ENCODE measurements at places on chromosomes 12 and 14.

GRCh38 chr14:22797017-22797917 is 18.0 kb downstream of the SLC7A7 start:
- no peak for DNase-seq

GRCh38 chr14:53217316-53217994 is 64.3 kb upstream of the DDHD1 start:
- DNase-seq: peak; percentile 97

DNA sequence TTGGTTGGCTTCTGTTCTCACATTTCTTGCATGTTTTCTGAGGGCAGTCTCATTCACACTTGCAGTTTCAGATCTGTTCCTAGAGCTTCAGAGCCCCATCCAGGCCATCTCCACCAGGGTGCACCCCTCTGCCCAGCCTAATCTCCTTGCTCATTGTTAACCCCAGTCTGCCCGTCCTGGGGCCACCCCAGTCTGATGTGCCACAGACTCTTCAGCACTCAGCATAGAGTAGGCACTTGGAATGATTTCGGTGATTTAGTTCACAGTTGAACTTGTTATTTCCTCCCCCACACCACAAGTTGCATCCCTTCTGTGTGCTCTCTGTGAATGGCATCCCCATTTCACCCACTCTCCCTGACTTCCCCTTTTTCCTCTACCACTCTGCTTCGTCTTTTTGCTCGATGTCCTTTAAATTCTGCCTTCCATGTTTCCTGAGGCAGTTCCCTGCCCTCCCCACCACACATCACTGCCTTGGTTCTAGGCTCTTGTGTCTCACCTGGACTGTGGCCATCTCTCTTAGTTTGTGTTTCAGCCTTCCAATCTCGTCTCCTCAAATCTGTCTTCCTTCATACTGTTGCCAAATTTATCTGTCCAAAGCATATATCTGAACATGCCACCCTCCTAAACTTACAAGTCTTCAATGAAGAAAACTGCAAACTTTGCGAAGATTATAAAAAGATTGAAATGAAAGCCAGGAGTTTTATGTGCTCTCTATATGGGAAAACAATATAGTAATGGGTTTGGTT is 41.5 kb downstream of the ANO6 start:
- no peak for DNase-seq

- DNase-seq: no peak
These were observed 148.8 kb upstream of the E2F7 start for GRCh38 chr12:77214136-77214535.

DNA sequence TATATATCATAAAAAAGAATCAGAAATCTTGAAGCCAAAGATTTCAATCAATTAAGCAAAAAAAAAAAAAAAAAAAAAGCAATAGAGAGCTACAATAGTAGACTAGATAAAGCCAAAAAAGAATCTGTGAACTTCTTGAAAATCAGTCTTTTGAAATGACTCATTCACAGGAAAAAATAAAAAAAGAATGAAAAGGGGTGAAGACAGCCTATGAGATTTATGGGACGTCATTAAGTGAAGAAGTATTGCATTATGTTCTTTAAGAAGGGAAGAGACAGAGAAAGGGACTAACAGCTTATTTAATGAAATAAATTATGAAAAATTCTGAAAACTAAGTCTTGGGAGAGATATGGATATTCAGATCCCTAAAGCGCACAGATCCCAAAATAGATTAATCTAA is 103.8 kb downstream of the ACSS3 start:
- DNase-seq: no peak

- DNase-seq: peak; percentile 70
These were observed 33.4 kb downstream of the FNTB start for GRCh38 chr14:65019944-65020566.

DNA sequence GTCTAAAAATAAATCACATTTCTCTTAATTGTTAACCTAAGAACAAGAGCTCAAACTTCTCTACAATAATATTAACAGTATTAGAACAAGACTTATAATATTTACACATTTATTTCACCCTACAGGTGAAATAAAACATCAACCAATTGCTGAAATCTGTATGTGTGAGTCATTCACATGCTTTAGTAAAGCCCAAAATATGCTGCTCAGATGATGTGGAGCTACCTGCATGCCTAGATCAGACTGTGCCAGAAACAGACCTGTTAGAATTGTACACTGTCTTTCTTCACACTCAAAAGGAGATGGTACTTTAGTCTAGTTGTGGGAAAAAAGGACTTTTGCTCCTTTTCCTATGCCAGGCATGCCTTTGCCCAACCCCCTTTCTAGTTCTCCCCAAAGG is 54.7 kb downstream of the RPS6KA5 start:
- DNase-seq: no peak
